ENCODE measurements at places on chromosomes 4 and X.

- no peak for DNase-seq
Measured at GRCh38 chr4:141885112-141885511, 248.7 kb downstream of the IL15 start.

- no peak for DNase-seq
Measured at GRCh38 chrX:149513825-149514428, 8.8 kb upstream of the IDS start.

DNA sequence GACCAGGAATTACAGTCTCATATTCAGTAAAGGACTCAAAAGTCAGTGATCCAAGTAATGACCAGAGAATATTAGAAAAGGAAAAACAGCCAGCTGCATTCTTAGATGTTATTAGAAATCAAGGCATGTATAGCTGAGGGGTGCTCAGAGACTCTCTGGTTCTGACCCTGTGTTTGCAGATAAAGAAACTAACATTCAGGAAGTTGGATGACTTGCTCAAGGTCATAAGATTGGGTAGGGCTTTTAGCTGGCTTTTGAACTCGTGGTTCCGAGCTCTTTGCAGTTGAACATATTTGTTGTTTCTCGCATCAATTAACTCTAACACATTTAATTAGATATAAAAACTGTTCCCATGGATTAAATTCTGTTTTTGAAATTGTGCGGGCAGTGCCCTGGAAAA lies 62.5 kb upstream of the ENPP6 start:
- DNase-seq: no peak

- DNase-seq: no peak
Measured at GRCh38 chr4:185810746-185811508, 1.1 kb downstream of the SORBS2 start.

GRCh38 chr4:33045334-33045733 lies 2325.2 kb downstream of the PCDH7 start:
- no peak for DNase-seq

DNA sequence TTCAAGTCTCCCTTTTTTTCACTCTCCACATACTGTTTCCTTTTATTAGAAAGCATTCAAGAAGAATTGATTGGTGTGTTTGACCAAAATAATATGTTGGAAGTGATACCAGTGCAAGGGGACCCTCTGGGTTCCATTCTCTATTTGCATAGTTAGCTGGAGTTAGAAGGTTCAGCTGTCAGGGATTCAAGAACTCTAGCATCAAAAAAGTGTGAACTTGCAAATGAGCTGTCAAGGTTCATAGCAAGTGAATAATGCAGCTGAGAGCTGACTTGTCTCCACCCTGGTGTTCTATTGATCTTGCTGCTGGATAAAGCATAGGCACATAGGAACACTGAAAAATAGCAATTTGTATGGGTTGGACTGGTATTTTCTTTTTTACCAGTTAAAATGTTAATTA lies 73.2 kb downstream of the SORBS2 start:
- DNase-seq: no peak

DNA sequence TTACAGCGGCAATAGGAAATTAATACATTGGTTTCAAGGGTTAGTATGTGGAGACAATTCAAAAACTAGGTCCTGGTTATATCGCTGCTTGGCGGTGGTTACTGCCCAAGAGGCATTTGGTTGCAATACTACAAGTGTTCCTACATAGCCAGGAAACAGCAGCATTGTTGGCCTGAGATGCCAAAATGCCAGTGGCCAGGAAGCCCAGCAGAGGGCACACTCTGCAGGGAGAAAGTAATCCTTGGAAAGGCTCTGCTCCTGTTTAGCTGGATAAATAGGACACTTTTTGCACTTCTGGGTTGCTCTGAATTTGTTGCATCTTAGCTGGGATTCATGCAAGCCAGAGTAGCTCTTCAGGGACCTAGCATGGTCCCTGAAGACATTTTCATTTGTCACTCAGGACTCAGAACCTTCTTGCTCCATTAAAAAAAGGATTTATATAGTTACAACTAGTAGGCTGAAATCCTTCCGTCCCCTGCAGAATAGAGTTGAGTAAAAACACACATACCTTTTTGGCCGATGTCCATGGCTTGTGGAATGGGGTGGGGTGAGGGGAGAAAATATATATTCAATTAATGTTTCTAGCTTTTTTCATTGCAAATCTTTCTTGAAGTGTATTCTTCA lies 8.1 kb upstream of the GPR119 start:
- no peak for DNase-seq

DNA sequence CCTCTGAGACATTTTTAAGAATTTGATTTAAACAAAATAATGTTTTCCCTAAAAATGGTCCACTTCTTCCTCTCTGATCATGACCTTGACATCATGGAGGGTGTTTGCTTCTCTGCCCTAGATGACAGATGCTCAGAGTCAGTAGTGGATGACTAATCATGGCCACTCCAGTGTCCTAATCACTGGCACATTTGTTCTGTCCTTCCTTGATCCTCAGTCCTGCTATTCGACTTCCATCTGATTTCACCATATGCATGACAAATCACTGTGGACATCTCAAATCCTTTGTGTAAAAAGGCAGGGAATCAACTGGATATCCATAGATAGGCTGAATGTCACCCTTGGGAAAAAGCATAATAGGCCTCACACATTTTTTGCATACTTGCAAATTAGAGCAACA lies 9.0 kb downstream of the CRMP1 start:
- DNase-seq: no peak

GRCh38 chr4:119580293-119580692 lies 48.3 kb downstream of the PDE5A start:
- DNase-seq: no peak

- DNase-seq: no peak
Measured at GRCh38 chrX:9184211-9184610, 150.3 kb upstream of the FAM9B start.

DNA sequence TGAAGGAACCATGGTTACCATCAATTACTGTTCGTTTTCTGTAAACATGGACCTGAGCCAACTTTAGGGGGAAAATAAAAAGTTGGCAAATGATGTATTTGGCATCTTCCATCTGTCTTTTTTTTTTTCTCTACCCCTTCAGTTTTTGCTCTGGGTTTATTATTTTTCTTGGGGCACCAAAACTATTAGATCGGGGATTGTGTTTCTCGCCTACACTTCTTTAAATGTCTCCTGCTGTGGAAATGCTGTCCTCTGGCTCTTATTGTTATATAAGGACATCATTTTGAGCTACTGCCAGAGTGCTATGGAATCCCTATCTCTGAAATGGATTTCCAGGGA lies 234.0 kb upstream of the SLIT2 start:
- DNase-seq: no peak

GRCh38 chr4:163598028-163598427 lies 103.5 kb downstream of the TMA16 start:
- DNase-seq: no peak

- no peak for DNase-seq
Measured at GRCh38 chrX:29196501-29196900, 609.3 kb downstream of the IL1RAPL1 start.

DNA sequence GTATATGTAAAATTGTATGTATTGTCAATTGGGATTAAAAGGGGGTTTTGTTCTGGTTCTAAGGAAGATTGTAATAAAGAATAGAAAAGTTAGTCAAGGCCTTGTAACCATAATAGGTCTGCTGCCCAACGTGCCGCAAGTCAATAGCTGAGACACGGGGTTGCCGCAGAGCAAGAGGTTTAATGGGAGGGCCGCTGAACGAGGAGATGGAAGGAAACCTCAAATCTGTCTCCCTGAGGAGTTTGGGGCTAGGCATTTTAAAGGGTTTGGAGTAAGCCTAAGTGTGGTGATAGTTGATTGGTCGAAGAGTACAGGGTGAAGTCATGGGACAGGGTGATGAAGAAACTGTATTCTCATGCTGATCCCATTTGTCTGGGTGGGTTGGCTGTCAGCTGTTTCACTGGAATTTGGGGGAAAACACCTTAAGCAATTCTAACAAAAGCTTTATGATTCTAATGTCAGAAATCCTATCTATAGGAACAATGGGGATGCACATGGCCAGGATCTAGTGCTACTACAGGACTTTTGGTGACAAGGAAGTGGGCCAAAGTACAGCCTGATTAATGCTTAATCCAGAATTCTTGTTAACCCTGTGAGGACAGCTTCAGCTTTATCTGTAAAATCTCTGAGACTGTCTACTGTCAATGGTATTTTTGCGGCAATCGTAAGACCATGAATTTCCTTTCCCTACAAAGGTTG lies 86.9 kb downstream of the RELL1 start:
- no peak for DNase-seq

DNA sequence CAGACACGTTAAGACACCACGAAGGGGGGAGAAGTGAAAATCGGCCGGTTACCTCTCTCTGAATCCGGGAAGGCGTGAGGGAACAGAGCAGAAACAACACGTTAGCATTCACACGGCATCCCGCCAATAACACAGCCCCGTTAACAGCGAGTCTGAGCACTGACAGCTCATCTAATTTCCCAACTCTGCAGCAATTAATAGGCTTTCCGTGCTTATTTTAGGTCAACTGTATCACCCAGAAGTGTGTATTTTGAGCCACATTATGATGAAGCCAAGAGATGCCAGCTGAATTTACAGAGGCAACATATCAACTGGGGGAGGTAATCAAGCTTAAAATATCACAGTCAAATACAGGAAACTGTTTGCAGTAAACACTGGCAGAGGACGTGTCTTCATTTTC lies 92.6 kb downstream of the NSUN7 start:
- DNase-seq: no peak

DNA sequence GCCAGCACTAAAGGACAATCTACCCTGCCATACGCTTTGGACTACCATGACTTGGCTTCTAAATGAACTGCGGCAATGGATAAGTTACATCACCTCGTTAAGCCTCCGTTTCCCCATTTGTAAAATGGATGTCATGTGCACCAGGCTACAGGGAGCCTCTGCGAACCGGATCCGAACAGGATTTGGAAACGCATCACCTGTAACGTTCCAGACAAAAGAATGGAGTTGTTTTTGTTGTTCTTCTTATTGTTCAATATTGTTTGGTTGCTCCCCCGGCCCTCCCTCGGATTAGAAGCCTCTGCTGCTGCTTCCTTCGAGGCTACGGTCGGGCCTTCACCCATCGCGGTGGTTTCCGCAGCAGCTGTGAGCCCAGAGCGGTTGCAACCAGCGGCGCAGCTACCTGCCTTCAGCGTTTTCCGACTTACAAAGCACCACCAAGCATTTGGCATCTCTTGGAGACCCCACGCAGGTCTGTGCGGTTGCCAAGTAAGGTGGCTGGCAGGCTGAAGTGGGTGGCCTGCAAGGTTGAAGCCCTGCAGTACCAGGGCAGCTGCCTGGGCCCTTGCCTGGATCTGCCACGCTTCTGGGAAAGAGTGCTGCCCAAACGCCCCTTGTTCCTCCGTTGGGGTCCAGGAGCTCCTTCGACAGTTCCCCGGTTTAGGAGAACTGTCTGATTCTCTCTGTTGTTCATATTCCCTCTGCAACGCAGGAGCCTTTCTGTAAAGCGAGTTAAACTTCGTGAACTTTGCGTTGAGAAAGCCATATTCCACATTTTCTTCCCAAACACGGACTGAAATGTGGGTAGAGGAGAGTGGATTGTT lies 7.1 kb downstream of the NKX3-2 start:
- no peak for DNase-seq

DNA sequence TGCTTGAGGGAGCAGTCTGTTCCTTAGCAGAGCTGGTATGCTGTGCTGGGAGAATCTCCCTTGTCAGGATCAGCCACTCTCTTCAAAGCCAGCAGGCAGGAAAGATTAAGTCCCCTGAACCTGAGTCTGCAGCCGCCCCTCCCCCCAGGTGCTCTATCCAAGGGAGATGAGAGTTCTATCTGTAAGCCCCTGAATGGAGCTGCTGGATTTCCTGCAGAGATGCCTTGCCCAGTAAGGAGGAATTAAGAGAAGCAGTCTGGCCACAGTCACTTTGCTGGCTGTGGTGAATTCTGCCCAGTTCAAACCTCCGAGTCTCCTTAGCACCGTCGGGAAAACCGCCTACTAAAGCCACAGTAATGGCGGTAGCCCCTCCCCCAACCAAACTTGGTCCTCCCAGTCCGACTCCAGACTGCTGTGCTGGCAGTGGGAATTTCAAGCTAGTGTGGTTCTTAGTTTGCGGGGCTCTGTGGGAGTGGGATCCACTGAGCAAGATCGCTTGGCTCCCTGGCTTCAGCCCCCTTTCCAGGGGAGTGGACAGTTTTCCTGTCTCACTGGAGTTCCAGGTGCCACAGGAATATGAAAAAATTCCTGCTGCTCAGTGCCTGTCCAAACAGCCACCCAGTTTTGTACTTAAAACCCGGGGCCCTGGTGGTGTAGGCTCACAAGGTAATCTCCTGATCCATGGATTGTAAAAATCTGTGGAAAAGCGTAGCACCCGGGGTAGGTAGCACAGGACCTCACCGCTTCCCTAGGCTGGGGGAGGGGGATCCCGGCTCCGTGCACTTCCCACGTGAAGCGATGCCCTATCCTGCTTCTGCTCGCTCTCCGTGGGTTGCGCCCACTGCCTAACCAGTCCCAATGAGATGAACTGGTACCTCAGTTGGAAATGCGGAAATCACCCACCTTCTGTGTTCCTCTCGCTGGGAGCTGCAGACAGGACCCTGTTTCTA lies 38.0 kb downstream of the RAB28 start:
- DNase-seq: no peak

- DNase-seq: no peak
Measured at GRCh38 chr4:52957835-52958631, 95.9 kb downstream of the RASL11B start.

DNA sequence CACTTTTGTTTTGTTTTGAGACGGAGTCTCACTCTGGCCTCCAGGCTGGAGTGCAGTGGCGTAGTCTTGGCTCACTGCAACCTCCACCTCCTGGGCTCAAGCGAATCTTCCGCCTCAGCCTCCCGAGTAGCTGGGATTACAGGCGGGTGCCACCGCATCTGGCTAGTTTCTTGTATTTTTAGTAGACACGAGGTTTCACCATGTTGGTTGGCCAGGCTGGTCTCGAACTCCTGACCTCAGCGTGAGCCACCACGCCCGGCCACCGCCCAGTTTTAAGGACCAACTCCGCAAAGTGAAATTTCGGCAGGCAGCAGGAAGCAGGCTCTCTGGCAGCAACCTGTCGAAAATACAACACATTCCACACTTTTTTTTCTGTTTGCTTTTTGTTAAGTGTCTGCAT lies 13.4 kb downstream of the DHRSX start:
- no peak for DNase-seq
